ENCODE measurements at places on chromosomes 7 and 10.
A peak's percentile ranks its signal among the peaks of the same experiment; 100 is the strongest.

DNA sequence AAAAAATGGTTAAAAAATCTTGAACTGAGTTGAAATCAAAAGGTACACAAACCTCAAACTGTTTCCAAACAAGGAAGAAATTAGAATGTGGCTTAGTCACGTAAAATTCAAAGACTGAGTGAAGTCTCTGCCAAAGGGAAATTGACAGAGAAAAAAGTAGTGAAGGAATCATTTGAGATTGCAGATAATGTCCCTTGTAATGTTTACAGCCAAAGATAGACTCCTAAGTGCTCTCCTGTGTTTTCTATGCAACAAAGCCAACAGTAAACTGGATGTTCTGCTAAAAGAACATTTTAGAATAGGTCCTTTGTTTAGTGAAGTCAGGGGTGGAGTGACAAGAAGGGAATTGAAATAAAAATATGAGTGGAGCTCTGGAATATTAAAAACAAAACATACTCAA lies 117.9 kb downstream of the ITGA8 start:
- no peak for DNase-seq

DNA sequence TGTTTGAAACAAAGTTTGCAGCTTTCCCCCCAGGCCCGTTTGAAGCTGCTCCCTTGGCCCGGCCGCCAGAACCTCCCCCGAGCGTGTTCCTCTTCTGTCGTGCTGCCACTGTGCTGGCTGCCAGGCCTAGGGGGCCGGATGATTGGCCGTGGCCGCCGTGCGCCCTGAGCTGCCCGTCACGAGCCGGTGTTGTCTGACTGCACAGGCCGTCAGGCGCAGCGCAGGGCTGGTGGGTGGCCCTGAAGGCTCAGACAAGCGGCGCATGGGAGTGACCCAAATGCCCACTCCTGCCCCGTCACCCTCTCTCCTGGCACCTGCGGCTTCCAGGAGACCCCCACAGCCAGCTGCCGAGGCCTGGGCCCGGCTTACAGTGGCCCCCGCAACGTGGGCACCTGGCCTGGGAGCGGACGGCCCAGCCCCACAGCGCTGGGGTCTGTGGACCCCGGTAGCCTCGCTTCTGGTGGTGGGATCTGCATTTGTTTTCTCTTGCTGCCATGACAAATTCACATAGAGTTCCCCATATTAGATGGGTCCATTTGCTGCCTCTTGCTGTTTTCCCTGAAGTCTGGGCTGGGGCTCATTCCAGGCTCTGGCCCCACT lies 13.1 kb downstream of the JAKMIP3 start:
- no peak for DNase-seq

DNA sequence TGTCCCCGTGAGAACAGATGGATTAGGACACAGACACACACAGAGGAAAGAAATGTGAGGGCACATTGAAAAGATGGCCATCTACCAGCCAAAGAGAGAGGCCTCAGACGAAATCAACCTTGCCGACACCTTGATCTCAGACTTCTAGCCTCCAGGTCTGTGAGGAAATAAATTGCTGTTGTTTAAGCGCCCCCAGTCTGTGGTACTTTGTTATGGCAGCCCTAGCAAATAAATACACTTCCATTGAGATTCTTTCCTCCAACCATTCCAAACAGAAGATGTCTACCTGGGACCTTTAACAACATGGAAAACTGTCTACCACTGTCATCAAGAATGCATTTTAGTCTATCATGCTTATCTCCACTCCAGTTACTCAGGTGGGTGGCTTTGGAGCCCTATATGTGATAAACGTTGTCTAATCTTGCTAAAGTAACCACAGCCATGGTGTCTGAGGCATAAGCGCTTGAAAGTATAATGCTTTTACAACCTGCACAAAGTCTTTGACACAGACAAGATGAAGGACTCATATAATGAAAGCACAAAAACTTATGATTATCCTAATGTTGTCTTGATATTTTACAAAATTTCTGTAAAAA lies 244.3 kb downstream of the MTERF1 start:
- DNase-seq = no peak

GRCh38 chr10:111821871-111822270 lies 361.7 kb downstream of the GPAM start:
- no peak for DNase-seq

DNA sequence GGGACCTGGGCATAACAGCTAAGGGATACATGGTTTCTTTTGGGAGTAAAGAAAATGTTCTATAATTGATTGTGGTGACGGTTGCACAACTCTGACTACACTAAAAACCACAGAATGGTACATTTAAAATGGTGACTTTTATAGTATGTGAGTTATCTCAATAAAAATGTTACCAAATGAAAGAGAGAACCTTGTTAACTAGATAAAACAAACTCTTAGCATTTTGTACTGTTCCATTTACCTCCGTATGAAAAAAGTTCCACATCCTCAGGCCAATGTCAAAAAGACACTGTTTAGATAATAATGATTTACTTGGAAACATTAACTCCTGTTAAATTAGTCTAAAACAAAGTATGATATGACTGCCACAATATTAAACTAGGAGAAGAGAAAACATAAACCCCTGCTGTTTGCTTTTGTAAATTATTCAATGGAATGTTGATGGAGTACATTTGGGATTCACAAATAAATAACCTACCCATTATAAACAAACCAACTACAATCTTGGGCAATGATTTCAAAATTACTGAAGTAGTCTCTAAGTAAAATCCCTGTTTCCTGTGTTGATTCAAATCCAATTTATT lies 60.7 kb downstream of the SMURF1 start:
- no peak for DNase-seq

DNA sequence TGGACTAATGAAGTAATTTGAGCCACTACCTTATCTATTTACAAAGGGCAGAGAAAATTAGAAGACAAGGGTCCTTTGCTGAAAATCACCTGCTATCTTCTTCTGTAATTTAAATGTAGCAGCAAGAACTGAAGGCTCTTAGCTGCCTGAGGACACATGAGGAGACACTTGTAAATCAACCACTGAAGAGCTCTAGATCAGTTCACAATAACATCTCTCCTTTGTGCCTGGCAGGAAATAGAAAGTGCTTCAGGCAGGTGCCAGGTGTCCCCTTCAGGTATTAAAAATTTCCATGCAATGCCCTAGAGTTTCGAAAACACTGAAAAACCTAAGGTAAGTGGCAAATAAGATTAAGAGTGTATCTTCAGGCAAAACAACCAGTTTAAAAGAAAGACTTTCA lies 474.6 kb downstream of the GRM8 start:
- no peak for DNase-seq

GRCh38 chr10:8054494-8055407 lies at the start of gene GATA3:
GATA3 (plus strand) TSS chr10:8054688; CDS start chr10:8055656, 968 bp downstream.
- DNase-seq = peak; percentile 64

DNA sequence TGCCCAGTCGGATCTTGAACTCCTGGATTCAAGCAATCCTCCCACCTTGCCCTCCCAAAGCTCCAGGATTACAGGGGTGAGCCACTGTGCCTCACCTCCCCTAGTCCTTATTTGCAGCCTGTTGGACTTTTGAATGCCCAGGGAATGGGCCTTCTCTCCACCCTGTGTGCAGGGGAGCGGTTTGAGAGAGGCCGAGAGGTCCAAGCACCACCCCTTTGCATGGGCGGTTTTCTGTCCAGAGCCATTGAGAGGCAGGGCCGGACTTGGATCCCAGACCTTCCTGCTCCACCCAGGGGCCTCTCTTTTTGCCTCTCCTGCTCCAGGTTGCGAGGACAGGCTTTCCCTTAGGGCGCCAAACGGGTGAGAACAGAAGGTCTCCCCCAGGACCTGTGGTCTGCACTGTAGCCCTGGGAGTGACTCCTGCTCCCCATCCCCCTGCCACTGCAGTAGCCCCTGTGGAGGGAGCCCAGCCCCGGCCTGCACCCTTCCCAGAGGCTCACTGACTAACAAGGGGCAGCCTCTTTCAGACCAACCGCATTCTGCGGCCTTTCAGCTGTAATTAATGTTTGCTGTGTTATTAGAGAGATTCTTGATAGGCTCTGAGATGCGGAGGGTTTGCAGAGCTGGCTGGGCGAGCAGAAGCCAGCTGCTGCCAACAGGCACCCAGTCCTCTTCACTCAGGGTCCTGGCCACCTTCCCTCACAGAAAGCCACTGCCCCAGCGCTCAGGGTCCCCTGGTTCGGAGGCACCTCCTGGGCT lies 57.9 kb downstream of the ELFN1 start:
- no peak for DNase-seq

DNA sequence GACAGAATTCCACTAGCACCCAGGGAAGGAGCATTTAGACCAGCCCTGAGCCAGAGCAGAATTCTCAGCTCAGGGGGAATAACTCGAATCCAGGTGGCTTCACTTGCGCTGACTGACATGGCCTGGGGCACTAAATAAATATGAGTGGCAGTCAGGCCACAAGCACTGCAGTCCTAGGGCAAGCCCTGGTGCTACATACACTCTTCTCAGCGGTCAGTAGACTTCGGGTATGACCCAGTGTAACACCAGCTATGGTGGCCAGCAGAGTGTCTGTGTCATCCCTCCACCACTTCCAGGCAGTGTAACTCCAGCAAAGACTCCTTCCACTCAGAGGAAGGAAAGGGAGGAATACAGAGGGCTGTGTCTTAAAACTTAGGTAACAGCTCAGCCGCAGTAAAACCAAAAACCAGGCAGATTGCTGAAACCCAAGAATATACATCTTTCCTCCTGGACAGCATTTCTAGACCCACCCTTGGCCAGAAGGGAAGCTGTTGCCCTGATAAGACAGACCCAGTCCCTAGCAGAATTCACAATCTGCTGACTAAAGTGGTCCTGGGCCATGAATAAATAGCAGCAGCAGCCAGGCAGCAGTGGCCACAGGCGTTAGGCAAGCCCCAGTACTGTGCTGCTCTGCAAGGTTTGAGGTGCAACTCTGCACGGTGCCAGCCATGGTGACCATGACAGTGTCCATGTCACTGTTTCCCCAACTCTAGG lies 77.0 kb downstream of the SNX13 start:
- no peak for DNase-seq

- no peak for DNase-seq
Observed at GRCh38 chr7:108845951-108846350, 276.3 kb downstream of the DNAJB9 start.

DNA sequence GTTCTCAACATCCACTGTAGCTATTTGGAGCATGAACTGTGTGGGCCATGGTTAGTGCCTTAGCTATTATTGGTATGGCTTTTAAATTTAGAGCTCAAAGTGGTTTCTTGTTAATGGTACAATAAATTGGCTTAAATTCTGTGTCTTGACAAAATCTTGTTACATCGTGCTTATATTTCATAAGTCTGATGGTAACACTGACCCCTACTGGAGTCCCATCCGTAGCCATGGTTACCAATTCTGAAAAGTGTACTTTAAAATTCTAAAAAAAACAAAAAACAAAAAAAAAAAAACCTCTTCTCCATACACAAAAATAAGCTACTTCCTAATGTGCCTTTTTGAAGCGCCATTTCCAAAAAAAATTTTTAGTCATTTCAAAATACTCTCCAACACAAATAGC lies 6.4 kb upstream of the RPP30 start:
- DNase-seq = no peak

DNA sequence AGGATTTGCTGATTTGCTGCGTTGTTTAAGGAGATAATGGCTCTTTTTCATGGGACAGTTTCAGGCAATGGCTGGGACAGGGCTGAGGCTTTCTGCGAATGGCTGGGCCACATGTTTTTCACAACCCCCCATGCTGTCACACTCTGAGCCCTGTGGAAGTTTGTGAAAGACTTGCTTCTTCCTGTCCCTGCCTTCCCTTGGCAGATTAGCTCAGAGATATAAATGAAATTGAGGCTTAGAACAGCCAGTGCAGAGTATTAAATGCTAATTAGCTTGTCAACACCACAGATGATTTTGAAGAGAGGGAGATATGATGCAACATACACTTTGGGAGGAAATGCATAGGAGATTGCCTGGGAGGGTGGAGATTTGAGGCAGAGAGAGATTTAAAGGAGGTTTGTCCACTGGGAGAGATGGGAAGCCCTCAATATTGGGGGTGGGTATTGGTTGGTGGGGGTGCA lies 232.0 kb downstream of the SH2D4B start:
- DNase-seq = no peak

DNA sequence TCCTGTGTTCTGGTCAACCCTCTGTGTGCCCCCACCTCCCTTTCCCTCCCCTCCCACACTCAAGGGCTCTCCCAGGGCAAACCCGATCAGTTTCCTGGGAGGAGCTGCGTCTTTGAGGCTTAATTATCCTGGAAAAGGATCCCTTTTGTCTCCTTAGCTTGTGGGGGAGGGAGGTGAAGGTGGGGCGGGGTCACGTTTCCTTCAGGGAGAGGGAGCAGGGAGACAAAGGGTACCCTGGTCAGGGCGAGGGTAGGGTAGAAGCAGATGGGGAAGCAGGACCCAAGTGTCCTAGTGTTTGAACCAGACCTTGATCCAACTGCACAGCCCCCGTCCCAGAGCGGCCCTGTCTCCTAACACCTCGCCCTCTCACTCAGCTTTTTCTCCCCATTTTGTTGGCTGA lies 90.1 kb downstream of the HIF1AN start:
- no peak for DNase-seq

DNA sequence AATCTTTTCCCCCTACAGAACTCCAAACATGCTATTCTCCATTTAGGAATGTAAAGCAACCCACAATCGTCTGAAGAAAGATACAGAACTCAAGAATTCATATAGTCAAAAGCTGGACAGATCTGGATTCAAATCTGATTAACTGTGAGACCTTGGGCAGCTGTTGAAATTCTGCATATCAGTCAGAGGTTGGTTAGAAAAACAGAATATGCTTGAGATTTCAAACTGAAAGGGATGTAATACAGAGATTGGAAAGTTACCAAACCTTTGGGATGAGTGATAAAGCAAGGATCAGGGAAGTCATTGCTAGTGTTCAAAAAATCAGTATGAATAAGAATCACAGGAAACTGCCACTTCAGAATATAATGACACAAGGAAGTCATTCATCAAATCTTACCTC lies 406.6 kb downstream of the HTR7 start:
- no peak for DNase-seq

DNA sequence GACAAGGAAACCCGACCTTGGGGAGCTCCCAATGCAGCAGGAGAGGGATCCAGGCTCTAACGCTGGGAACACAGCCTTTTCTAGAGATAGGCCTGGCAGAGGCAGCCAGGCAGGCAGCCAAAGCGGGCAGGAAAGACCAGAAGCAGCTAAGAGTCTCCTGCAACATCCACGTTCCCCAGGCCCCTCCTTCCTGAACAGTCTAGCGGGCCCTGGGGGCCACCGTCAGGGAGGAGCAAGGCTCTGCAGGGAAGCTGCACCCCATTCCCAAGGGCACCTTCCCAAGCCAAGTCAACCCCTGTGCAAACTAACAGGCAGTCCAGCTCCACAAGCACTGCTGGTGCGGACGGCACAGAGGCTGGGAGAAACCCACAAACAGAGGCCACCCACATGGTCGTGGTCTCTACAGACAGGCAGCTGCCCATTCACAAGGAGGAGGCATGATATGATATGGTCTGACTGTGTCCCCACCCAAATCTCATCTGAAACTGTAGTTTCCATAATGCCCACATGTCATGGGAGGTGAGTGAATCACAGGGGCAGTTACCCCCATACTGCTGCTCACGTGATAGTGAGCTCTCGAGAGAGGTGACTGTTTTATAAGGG lies 115.7 kb downstream of the MAD1L1 start:
- DNase-seq = no peak

GRCh38 chr7:143265017-143265693 lies 1.9 kb downstream of the GSTK1 start:
- DNase-seq = no peak

- no peak for DNase-seq
Observed at GRCh38 chr10:71283876-71284275, 35.2 kb upstream of the SLC29A3 start.

GRCh38 chr10:76306856-76307255 lies 875.4 kb downstream of the LRMDA start:
- no peak for DNase-seq

- no peak for DNase-seq
Observed at GRCh38 chr10:104033401-104033930, 52.2 kb downstream of the COL17A1 start.

Measured in stimulated activated CD4-positive, alpha-beta T cell treated with anti-CD3 and anti-CD28 coated beads, Interleukin-15, amount 100 ng/mL, for 1 hour (primary cell).